ENCODE measurements at places on chromosomes 4 and X.

GRCh38 chrX:67777148-67777547, 233.3 kb downstream of the AR start:
- DNase-seq, result no peak

DNA sequence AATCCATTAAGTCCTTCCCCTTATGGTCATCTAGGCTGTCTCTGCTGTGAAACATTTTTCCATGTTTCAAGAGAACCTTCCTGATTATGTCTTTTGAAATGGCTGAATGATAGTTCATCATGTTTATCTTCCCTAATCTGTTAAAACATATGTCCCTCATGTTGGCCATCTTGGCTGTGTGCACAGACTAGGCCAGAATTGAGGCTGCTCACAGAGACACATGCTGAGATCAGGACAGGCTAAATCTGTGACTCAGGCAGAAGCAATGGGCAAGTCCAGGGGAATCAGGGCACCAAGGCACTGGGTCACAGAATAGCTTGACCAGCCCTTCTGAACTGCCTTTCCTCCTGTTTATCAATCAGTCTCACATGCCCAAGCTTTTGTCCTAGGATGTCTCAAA, 78.3 kb downstream of the FHDC1 start:
- no peak for DNase-seq

GRCh38 chr4:89539374-89539773, 231.8 kb upstream of the GPRIN3 start:
- no peak for DNase-seq

- no peak for DNase-seq
These were observed 32.6 kb downstream of the RELL1 start for GRCh38 chr4:37653601-37654000.

- no peak for DNase-seq
These were observed 65.9 kb downstream of the CLDN22 start for GRCh38 chr4:183254162-183254561.

DNA sequence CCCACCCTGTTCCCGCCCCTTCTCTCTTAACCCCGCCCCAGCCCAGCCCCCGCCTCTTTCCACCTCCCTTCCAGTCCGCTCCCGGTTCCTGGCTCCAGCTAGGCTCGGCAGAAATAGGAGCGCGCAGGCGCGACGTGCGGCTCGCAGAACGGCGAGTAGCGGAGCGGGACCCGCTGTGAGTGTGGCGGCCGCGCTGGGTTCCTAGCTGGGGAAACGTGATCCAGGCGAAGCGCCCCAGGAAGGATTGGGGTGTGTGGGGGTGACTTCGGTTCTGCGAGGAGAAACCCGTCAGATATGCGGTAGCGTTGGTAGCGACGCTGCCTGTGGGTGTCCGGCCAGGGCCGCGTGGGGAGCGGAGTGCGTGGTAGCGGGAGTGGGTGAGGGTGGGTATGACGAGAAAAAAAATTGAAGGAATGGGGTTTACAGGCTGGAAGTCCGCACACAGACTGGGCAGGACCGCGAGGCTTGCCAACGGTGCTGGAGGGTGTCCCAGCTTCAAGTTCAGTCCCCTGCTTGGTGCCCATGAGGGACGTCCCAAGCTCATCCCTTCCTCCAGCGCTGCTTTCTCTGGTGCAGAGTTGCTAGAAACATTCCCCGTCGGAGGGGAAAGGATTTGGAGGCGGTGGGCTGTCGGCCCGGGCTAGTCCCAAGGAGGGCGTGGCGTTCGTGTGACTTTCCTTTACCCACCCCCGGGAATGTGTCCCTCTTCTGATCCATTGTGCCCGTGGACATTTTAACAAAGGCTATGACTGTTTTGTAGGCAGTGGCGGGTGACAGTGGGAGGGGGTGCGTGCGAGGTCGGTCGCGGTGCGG, at the start of gene PRRG1:
Gene PRRG1, plus strand, starts transcription at position 144 of the 813 bp plus-strand sequence. CDS start 56,886 bp downstream, outside the sequence.
- no peak for DNase-seq

GRCh38 chr4:54708339-54709279, 50.9 kb downstream of the KIT start:
- no peak for DNase-seq

GRCh38 chrX:135985973-135986310, 707 bp downstream of the SLC9A6 start:
- no peak for DNase-seq

GRCh38 chr4:6942238-6942800, 32.7 kb downstream of the TBC1D14 start:
- peak; percentile 75 for DNase-seq

GRCh38 chr4:22019676-22020075, 71.1 kb upstream of the KCNIP4 start:
- DNase-seq, result no peak

GRCh38 chr4:83112231-83112630, 2.3 kb downstream of the PLAC8 start:
- DNase-seq, result peak; percentile 49
